ENCODE measurements at places on chromosomes 5 and 9.

- DNase-seq: no peak
These were observed 155.1 kb upstream of the NR4A3 start for GRCh38 chr9:99666571-99666970.

- no peak for DNase-seq
These were observed 44.2 kb downstream of the ITGA1 start for GRCh38 chr5:52831786-52832511.

DNA sequence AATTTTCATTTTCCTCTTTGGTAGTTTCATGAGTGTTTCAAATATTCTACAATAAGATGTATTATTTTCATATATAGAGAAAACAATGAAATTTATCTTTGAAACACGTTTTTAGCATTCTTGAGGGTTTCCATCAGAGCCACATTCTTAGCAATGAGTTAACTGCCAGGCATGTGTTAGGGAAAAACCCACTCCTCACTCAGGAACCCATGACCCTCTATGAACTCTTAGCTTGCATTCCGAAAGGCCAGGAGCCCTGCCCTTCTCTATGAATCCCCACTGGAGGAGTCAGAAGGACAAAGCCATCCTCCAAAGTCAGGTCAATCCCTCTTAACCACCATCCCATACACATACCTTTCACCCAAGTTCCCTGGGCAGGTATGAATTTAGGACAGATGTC, 57.5 kb downstream of the ADAMTS12 start:
- no peak for DNase-seq

DNA sequence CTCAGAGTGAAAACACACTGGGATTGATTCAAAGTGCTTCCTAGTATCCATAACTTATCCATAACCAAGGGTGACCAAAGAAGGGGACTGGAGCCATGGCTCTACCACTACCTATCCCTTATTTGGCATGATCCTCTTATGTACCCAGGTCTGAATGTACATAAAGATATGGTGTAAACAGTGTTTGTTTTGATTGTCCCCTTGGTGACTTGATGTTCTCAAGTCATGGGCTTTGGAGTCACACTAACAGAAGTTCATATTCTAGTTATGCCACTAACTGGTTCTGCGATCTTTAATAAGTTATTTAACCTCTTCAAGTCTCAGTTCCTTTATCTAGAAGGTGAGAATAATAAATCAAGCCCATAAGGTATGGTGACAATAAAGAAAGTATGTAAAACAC, 283.4 kb upstream of the PTGER4 start:
- DNase-seq: no peak

Measured in stimulated activated CD4-positive, alpha-beta T cell treated with anti-CD3 and anti-CD28 coated beads, Interleukin-1b, Interleukin-23, amount 100 ng/mL, for 48 hours (primary cell).